ENCODE measurements at places on chromosomes 5 and 9.

- no peak for DNase-seq
Measured at GRCh38 chr5:121937762-121938161, 24.0 kb upstream of the SRFBP1 start.

- DNase-seq = no peak
Measured at GRCh38 chr5:15393146-15393545, 106.8 kb upstream of the FBXL7 start.

DNA sequence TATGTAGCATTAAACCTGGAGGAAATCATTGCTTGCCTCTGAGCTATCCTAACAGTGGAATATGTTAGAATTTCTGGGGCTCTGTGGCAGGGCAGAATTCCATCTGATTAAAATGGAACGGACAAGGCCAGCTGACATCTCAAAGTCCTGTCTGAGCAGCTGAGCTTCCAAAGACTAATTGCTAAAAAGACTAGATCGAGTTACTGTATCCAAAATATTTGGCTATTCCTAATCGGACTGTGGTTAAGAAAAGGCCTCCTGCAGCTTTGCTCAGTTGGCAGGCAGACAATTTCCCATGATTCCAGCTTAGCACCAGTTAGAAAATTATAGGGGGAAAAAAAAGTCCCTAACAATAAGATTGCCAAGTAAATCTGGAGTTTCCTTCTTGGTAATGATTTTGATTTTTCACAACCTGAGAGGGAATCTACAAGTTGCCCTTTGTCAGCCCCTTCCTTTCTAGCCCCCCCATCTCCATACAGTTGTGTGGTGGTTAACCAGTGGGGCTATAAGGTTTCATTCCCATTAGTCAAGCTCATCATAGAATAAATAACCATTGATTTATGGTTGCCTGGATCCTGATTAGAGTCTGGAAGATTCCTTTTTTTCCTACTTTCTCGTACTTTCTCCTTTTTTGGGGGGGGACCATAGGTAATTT, 26.4 kb downstream of the PTGR1 start:
- DNase-seq = no peak

GRCh38 chr5:7016999-7017747, 303.9 kb downstream of the TENT4A start:
- no peak for DNase-seq

- DNase-seq = no peak
Measured at GRCh38 chr9:77743386-77743785, 95.3 kb upstream of the GNA14 start.

Data from activated CD8-positive, alpha-beta memory T cell treated with anti-CD3 and anti-CD28 coated beads for 48 hours (primary cell).